ENCODE measurements at places on chromosomes 6 and 20.
A peak's percentile ranks its signal among the peaks of the same experiment; 100 is the strongest.

- no peak for DNase-seq
Measured at GRCh38 chr6:132482581-132482980, 30.3 kb downstream of the STX7 start.

- DNase-seq = no peak
Measured at GRCh38 chr6:111464184-111464583, 18.8 kb downstream of the REV3L start.

GRCh38 chr6:33126101-33126714 lies 50.4 kb downstream of the HLA-DPB1 start:
- DNase-seq = peak; percentile 65

DNA sequence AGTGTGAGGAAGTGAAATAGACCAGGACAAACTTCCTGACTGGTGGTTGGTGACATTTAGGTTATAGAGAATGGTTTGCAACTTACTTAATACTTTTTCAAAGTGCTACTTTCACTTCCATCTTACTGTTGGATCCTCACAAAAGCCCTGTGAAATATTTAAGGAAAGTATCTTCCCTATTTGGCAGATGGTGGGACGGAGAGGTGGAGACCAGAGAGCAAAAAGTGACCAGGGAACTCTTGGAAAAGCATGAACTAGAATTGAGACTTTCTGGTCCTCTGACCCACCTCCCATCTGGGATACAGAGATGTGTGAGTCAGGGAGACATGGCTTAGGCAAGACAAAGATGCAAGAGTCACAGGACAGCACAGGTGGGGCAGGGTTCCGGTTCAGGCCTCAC lies 3.0 kb downstream of the TRIM10 start:
- DNase-seq = no peak

DNA sequence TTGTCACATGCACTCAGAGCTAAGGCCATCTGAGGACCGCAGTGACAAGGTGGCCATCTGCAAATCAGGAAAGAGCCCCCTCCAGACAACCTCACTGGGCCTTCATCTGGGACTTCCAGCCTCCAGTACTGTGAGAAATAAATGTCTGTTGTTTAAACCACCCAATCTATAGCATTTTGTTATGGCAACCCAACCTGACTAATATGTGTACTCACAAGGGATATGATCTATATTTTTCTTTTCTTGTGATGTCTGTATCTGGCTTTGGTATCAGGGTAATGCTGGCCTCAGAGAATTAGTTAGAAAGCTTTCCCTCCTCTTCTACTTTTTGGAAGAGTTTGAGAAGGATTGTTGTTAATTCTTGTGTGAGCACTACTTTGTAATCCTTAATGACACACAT lies 37.5 kb upstream of the ENTPD6 start:
- no peak for DNase-seq

GRCh38 chr6:91299544-91300491 lies 712.9 kb upstream of the MAP3K7 start:
- no peak for DNase-seq

- DNase-seq = peak; percentile 92
Measured at GRCh38 chr6:129671442-129672340, 38.3 kb downstream of the ARHGAP18 start.

DNA sequence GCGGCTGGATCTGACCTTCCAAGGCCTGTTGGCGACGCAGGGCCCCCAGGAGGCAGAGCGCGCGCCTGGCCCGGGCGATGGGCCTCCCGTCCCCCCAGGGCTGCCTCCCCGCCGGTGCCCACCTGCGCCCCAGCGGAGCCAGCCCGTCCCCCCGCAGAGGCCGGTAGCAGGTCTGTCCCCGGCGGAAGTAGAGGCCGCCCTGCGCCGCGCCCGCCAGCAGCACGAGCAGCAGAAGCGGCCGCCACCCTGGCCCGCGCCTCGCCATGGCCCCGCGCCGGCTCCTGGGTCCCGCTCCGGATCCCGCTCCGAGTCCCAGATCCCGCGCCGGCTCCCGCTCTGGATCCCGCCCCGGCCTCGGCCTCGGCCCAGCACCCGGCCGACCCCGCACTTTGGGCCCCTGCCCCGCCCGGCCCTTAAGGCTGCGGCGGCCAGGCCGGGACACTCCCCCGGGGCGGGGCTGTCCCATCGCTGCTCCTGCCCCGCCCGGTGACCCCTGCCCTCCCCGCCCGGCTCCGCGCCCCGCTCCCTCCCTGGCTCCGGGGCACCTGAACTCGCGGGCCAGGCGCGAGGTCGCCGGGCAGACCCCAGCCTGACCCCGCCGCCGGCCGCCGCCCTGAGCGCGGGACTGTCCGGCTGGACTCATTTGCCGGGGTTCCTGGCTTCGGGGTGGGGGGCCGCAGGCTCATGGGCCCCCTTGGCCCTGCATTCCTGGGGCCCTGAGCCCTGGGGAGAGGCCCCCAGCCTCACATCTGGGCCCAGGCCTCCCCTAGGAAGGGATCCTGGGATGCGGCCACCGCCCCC lies at the start of gene CTSZ:
CTSZ (minus strand) TSS at position 391 of the 801 bp plus-strand sequence; CDS start at position 265, 126 bp downstream.
- peak; percentile 80 for DNase-seq
